ENCODE measurements at places on chromosomes 2 and 18.

DNA sequence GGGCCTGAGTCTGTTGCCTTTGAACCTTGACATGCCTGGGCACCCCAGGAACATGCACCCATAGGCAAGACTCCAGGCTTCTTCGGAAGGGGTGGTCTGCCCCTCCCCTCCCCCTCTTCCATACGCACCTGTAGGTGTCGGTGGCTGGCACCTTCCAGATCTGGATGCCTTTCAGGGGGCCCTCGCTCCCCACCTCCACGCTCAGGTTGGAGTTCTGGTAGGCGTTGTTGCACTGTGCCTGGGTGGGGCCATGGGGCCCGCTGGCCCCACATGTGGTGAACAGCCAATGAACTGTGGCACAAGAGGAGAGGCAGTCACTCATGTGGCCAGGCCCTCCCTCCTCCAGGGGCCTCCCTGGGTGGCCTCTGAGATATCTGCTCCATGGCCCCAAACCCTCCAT is 135.8 kb downstream of the CLIP4 start:
- DNase-seq = no peak

GRCh38 chr2:239751679-239752355 is 273.3 kb downstream of the NDUFA10 start:
- DNase-seq = peak; percentile 2

- no peak for DNase-seq
These were observed 38.4 kb downstream of the HS6ST1 start for GRCh38 chr2:128280158-128280871.

DNA sequence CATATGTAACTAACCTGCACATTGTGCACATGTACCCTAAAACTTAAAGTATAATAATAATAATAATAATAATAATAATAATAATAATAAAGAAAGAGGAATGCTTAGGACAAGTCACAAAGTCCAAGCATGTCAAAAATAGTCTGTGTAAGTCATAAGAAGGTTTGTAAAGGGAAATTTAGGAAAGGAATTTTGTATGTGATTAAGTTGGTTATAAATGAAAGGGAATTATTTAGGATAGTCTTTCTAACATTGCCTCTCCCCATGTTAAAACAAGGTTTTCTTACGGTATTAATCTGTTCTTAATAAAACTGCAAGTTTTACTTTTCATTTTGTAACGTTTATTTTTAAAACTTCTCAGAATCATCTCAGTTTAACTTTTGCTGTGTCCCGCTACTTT is 62.8 kb downstream of the SESTD1 start:
- no peak for DNase-seq

- no peak for DNase-seq
These were observed 32.4 kb downstream of the MOGAT1 start for GRCh38 chr2:222703886-222704285.

All from activated CD4-positive, alpha-beta T cell treated with anti-CD3 and anti-CD28 coated beads, Interleukin-2, amount 50 U/mL, for 16 hours (primary cell).